ENCODE measurements at places on chromosomes 16 and 17. TPM values are rescaled to one million over a fixed set of nuclear protein-coding genes. Genes with fewer than 3 reads are reported as not detected.
A peak's percentile ranks its signal among the peaks of the same experiment; 100 is the strongest.

TNRC6C gene
- 11.8 TPM for polyA plus RNA-seq

B4GALNT2 gene
- polyA plus RNA-seq: 0.02 TPM

CCT6B gene
- polyA plus RNA-seq: 4.0 TPM

OR1A1 gene
- 0.02 TPM for polyA plus RNA-seq

CMC2 gene
- 94.3 TPM for polyA plus RNA-seq

EXOC3L1 gene
- polyA plus RNA-seq: 2.2 TPM

- no peak overlapping the region for H3K27ac ChIP-seq
- no peaks in the 10 kb centered on the region for H3K36me3 ChIP-seq
- DNase-seq: no peak
- H3K4me3 ChIP-seq: no peak overlapping the region
- H3K27me3 ChIP-seq: no peaks in the 10 kb centered on the region
These were observed 115.2 kb downstream of the C17orf67 start for GRCh38 chr17:56718515-56718914.

DNA sequence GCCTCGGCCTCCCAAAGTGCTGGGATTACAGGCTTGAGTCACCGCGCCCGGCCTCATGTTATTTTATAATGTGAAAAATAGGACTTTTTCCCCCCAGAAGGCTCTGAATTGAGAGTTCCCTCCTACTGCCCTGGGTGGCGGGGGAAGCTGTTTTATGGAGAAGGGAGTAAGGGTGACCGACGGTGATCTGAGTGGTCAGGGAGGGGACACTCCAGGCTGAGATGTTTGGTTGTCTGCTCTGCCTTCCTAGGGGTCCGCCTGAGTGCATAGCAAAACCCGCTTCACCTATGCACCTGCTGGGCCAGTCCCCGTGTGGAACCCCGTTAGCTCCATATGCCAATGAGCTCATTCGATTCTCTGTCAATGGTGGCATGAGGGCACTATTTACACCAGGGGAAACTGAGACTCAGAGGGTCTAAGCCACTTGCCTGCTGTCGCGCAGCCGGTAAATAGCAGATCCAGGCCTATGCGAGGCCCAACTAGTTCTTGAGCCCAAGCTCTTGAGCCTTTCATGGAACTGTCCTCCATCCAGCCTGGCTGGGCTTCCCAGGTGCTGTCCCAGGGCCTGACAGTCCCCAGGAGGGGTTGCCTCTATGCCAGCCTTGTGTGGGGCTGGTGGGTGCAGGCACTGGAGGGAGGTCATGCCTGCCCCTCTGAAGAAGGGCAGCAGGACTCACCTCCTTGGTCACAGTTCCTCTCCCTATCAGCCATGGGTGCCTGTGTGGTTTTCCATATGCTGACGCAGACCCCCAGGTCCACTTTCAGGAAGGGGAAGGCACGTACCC, 1.7 kb upstream of the GJD3 start:
- no peak for DNase-seq
- H3K4me3 ChIP-seq: no peak overlapping the region
- H3K27ac ChIP-seq: no peak overlapping the region
- H3K36me3 ChIP-seq: no peaks in the 10 kb centered on the region
- peaks cover 18% of the 10 kb centered on the region for H3K27me3 ChIP-seq

DNA sequence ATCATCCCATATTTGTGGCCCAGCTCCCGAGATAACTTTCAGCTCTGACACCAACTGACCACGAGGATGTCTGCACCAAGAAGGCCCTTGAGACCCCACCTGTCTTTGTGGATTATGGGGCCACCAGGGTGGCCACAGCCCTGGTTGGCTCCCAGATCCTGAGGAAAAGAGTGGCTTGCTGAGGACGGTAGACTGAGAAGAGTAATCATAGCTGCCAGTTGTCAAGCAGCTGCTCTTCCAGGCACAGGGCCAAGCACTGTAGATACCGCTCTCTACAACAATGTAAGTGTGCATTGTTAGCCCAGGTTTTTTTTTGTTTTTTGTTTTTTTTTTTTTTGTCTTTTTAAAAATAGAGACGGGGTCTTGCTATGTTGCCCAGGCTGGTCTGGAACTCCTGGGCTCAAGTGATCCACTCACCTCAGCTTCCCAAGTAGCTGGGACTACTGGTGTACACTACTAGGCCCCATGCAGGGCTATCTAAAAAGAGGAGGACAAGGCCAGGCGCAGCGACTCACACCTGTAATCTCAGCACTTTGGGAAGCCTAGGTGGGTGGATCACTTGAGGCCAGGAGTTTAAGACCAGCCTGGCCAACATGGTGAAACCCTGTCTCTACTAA, 9.6 kb downstream of the ZNF205 start:
- no peaks in the 10 kb centered on the region for H3K27me3 ChIP-seq
- H3K4me1 ChIP-seq: peaks cover 21% of the 10 kb centered on the region
- no peak overlapping the region for H3K27ac ChIP-seq
- peaks cover 5% of the 10 kb centered on the region for H3K36me3 ChIP-seq
- H3K4me3 ChIP-seq: no peak overlapping the region

GRCh38 chr16:50272687-50273381, 6.5 kb downstream of the ADCY7 start:
- peaks cover 53% of the 10 kb centered on the region for H3K4me1 ChIP-seq
- peaks cover 6% of the 10 kb centered on the region for H3K36me3 ChIP-seq
- no peak for DNase-seq
- peak overlapping the region; percentile 21 for H3K27ac ChIP-seq

GRCh38 chr16:79599837-79600637, 500 bp downstream of the MAF start:
- peak overlapping the region; percentile 84 for H3K27ac ChIP-seq
- H3K4me1 ChIP-seq: peaks cover 28% of the 10 kb centered on the region
- H3K4me3 ChIP-seq: peak overlapping the region; percentile 58
- H3K27me3 ChIP-seq: peaks cover 38% of the 10 kb centered on the region

GRCh38 chr16:52874042-52874441, 178.7 kb downstream of the CHD9NB start:
- no peaks in the 10 kb centered on the region for H3K36me3 ChIP-seq
- no peaks in the 10 kb centered on the region for H3K27me3 ChIP-seq
- no peak overlapping the region for H3K27ac ChIP-seq

DNA sequence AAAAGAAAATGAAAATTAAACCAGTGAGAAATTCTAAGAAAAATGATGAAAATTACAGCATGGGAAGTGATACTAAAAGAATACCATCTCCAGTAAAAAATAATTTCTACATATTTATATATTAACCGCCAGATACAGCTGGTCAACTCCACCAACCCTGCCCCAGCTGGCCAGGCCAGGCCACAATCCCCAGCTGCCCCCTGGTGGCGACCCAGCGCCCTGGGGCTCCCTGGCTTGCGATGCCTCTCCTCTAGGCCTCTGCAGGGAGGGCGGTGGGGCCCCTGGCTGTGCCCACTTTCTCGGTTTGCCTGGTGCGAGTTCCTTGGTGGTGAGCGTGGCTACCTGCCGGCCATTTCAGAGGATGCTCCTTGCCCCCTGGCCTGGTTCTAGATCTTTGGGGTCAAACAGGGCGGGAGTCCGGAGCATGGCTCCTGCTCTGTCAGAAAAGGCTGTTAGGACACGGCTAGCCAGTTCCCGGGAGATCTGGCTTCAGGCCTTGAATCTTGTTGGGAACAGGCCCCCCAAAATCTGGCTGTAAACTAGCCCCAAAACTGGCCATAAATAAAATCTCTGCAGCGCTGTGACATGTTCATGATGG, 14.5 kb downstream of the GLIS2 start:
- H3K4me1 ChIP-seq: no peaks in the 10 kb centered on the region
- peaks cover 34% of the 10 kb centered on the region for H3K27me3 ChIP-seq
- H3K4me3 ChIP-seq: no peak overlapping the region
- no peaks in the 10 kb centered on the region for H3K36me3 ChIP-seq
- H3K27ac ChIP-seq: no peak overlapping the region

- no peak overlapping the region for H3K4me3 ChIP-seq
- H3K4me1 ChIP-seq: peaks cover 30% of the 10 kb centered on the region
- H3K36me3 ChIP-seq: peaks cover under 1% of the 10 kb centered on the region
- no peak overlapping the region for H3K27ac ChIP-seq
These were observed 51.7 kb downstream of the PLXDC1 start for GRCh38 chr17:39099663-39100286.

DNA sequence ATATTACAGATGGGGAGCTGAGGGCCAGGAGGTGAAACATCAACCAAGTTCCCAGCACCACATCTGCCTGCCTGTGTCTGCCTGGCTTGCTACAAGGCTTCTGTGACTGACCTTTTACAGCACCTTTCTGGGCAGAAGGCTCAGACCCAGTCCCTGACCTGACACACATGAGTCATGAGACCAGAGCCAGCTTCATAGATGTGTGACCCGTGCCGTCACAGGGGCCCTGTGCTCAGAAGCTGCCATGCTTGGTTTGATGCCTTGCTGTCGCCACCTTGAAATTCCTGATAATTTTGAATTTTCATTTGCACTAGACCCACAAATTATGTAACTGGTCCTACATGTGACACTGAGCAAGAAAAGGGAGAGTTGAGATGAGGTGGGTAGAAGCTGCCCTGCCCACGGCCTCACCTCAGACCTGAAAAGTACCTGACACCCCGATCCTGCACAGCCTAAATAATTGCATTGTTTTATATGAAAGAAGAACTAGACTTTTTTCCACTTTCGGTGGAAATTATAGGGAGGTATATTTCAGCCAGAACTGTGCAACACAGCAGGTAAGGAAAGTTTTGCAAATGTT, 13.3 kb upstream of the PECAM1 start:
- H3K27ac ChIP-seq: no peak overlapping the region
- H3K27me3 ChIP-seq: no peaks in the 10 kb centered on the region
- no peak for DNase-seq
- peaks cover 4% of the 10 kb centered on the region for H3K4me1 ChIP-seq

DNA sequence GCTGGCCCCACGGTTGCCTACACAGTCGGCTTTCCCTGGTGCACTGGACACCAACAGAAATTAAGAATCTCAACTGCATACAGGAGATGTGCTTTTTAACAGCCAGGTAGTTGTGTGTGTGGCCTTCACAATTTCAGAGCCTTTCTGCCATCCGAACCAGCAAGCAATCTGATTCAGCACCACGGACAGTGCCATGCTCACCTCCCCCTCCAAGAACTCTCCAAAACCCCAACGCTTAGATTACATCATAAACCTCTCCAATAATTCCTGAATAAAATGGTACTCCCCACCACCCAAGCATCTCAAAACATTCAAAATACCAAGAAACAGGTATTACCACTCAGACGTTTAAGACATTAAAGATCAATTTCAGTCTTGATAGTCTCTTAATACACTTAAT, 31.8 kb downstream of the USP7 start:
- no peaks in the 10 kb centered on the region for H3K27me3 ChIP-seq
- peak; percentile 65 for DNase-seq
- no peak overlapping the region for H3K27ac ChIP-seq
- peaks cover 29% of the 10 kb centered on the region for H3K36me3 ChIP-seq
- no peak overlapping the region for H3K4me3 ChIP-seq

GRCh38 chr17:50314456-50315011, 31.4 kb upstream of the XYLT2 start:
- no peaks in the 10 kb centered on the region for H3K36me3 ChIP-seq
- DNase-seq: no peak
- peaks cover 15% of the 10 kb centered on the region for H3K27me3 ChIP-seq
- H3K4me1 ChIP-seq: peaks cover 19% of the 10 kb centered on the region
- no peak overlapping the region for H3K27ac ChIP-seq

DNA sequence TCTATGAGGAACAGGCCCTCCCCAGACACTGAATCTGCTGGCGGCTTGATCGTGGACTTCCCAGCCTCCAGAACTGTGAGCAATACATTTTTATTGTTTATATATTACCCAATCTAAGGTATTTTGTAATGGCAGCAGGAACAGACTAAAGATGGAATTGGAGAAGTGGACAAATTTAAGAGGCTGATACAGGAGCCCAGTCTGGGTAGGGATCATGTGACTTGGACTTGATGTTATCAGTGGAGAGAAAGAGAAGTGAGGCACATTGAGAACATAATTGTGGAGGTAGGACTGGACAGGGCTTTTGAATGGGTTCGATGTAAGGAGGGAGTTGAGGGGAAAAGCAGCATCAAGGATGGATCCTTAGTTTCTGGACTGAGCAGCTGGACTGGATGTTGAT, 93.8 kb downstream of the USP31 start:
- no peaks in the 10 kb centered on the region for H3K36me3 ChIP-seq
- no peak overlapping the region for H3K27ac ChIP-seq
- H3K27me3 ChIP-seq: no peaks in the 10 kb centered on the region

DNA sequence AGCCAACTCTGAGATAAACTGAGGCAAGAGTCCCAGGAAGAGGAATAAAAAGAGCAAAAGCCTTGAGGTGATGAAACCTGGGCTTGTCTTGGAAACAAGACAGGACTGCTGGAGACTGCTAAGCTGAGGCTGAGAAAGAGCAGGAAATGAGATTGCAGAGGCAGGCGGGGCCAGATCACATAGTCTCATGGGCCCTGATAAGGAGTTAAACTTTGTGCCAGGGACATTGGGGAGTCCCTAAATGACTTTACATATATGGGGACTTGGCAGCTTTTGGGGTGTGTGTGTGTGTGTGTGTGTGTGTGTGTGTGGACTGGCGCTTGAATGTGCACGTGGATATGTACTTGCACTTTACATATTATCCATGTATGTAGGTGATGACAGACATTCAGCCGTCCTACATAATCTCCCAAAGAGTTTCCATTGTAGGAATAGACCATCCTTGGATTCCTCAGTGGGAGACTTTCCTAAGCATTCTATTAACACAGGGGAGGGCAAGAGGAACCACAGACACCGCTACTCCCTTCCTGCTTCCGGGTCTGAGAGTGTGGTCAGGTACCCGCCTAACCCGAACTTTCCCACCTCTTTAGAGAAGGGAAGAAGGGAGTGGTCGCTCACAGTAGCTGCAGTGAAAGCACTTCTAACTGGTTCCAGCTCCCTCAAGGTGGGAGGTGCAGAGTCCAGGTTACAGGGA, 123.1 kb downstream of the LYRM1 start:
- no peaks in the 10 kb centered on the region for H3K27me3 ChIP-seq
- H3K36me3 ChIP-seq: no peaks in the 10 kb centered on the region
- no peak overlapping the region for H3K27ac ChIP-seq
- no peak for DNase-seq
- no peak overlapping the region for H3K4me3 ChIP-seq

DNA sequence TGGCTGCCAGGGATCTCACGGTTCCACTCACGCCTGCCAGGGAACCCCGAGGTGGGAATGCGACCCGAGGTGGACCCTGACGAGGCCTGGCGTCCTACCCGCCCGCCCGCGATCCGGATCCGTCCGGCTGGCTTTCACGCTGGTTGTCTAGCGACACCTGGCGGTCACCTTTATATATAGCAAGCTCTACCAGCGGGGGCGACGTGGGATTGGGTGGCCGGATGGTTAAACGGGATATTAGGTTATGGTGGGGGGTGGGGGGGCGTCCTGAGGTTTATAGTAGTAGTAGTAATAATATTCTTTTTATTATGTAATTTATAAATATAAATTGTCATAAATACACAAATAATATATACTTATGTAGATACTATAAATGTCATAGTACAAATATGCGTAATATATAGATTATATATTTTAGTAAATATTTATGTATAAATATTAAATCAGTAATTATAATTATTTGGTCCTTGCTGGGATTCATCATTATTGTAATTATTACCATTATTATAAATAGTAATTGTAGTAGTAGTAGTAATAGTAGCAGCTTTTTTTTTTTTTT, 136.9 kb downstream of the KCNJ12 start:
- peak; percentile 43 for DNase-seq
- no peak overlapping the region for H3K27ac ChIP-seq
- H3K4me3 ChIP-seq: no peak overlapping the region
- no peaks in the 10 kb centered on the region for H3K36me3 ChIP-seq
- peaks cover 17% of the 10 kb centered on the region for H3K27me3 ChIP-seq
- H3K4me1 ChIP-seq: peaks cover 8% of the 10 kb centered on the region

GRCh38 chr16:69799611-69800031, 37.5 kb downstream of the WWP2 start:
- DNase-seq: no peak
- H3K27me3 ChIP-seq: no peaks in the 10 kb centered on the region
- peaks cover 2% of the 10 kb centered on the region for H3K4me1 ChIP-seq

All from thymus (tissue), 14 donors.